ENCODE measurements at places on chromosomes 11 and 22. TPM values are rescaled to one million over a fixed set of nuclear protein-coding genes. Genes with fewer than 3 reads are reported as not detected.

PDGFB gene
- polyA plus RNA-seq: 5.0 TPM

OR51B4 gene
- polyA plus RNA-seq: not detected

SMTNL1 gene
- polyA plus RNA-seq: not detected

OR5B21 gene
- polyA plus RNA-seq: not detected

TMEM132A gene
- 21.3 TPM for polyA plus RNA-seq

- H3K36me3 ChIP-seq: no peaks in the 10 kb centered on the region
- DNase-seq: no peak
- no peaks in the 10 kb centered on the region for H3K27me3 ChIP-seq
- no peak overlapping the region for H3K27ac ChIP-seq
- no peak overlapping the region for H3K4me3 ChIP-seq
These were observed 49.5 kb upstream of the PHF21B start for GRCh38 chr22:45059296-45059695.

DNA sequence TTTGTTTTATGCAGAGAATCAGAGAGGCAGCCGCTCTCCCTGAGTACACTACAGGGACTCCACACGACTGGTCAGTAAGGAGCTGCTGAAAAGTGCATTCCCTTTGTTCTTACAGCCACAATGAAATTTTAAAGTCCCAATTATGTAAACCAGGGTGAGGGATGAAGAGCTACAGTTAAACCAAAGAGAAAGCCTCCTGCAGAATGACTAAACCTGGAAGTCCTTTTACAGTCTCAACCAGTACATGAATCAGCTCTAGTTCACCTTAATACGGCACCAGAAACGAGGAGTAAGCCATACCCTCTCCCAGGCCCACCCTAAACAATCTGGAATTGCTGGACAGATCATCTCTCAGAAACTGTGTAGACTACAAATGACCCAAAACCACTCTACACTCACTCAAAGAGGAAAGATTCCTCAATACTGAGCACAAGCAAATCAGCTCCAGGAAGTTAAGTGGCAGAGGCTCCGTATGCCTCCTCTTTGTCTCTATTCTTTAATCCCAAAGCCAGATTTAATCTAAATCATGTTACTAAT lies 113.1 kb downstream of the RBFOX2 start:
- H3K27me3 ChIP-seq: no peaks in the 10 kb centered on the region
- peaks cover 31% of the 10 kb centered on the region for H3K4me1 ChIP-seq
- no peak for DNase-seq
- no peaks in the 10 kb centered on the region for H3K36me3 ChIP-seq
- peak overlapping the region; percentile 44 for H3K4me3 ChIP-seq
- peak overlapping the region; percentile 49 for H3K27ac ChIP-seq

GRCh38 chr11:13135385-13136271 lies 126.5 kb downstream of the RASSF10 start:
- no peak overlapping the region for H3K4me3 ChIP-seq
- H3K27ac ChIP-seq: no peak overlapping the region
- DNase-seq: no peak
- no peaks in the 10 kb centered on the region for H3K36me3 ChIP-seq
- no peaks in the 10 kb centered on the region for H3K27me3 ChIP-seq
- H3K4me1 ChIP-seq: no peaks in the 10 kb centered on the region

DNA sequence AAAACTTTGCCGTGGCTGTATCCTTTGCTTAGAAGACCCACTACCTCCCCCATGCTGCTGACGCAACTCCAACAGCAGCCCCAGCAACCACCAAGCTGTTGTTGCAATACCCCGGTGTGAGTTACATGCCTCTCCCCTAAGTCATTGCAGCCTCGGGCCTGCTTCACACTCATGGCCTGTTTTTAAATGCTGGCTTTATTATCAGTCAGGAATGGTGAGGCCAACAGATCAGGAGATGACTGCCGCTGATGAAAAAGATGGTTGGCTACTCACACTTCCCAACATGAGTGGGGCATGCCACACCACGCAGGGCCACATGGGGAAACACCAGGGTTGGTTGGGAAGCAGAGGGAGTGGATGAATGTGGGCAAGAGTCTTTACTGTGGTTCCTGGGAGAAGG lies 171.5 kb upstream of the SYT13 start:
- no peak for DNase-seq
- no peak overlapping the region for H3K27ac ChIP-seq
- H3K36me3 ChIP-seq: no peaks in the 10 kb centered on the region
- H3K27me3 ChIP-seq: no peaks in the 10 kb centered on the region

DNA sequence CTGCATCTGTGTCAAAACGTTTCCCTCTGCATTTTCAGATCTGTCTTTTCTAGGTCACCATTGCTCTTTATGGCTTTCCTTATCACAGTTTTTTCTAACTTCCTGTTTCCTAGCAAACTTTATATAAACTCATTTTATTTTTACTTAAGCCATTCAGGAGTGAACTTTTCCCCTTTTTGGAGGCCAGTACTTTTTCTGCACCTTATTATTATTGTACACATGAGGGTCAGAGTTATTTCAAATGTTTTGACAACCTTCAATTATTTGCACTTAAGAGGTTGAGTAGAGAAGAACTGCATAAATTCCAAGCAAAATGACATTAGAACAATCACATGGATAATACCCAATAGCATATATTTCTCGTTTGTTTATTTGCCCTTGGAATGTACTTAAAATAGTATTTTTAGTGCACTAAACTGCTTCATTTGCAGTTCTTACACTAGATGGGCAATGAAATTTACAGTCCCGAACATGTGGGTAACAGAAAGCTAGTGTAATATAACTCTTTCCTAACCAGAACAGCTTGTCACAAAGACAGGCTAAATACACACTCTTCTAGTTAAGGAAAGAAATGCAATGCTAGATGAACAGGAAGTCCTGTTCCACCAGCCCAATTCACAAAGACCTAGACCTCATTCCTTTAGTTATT lies 79.5 kb downstream of the UBASH3B start:
- no peak overlapping the region for H3K27ac ChIP-seq
- H3K4me3 ChIP-seq: no peak overlapping the region
- no peaks in the 10 kb centered on the region for H3K4me1 ChIP-seq
- no peaks in the 10 kb centered on the region for H3K36me3 ChIP-seq

DNA sequence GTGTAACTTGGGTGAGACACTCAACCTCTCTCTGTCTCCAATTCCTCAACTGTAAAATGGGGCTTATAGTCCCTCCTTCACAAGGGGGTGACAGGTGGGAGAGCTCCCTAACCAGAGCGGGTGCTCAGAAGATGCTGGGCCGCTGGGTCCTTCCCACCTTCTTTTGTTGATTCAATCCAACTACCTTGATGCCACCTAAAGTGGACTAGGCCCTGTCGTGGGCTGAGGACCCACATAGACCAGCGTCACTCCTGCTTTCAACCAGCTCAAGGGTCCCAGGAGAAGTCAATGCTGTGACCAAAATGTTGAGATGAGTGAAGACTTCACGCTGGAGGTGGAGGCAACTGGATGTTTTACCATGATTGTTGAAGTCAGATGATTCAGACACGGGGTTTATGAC lies 72.7 kb upstream of the WNT11 start:
- no peak overlapping the region for H3K4me3 ChIP-seq
- no peak overlapping the region for H3K27ac ChIP-seq
- H3K36me3 ChIP-seq: no peaks in the 10 kb centered on the region
- no peak for DNase-seq

- no peaks in the 10 kb centered on the region for H3K4me1 ChIP-seq
- H3K36me3 ChIP-seq: no peaks in the 10 kb centered on the region
- H3K27ac ChIP-seq: no peak overlapping the region
- H3K4me3 ChIP-seq: no peak overlapping the region
- no peak for DNase-seq
These were observed 1.5 kb downstream of the KCTD14 start for GRCh38 chr11:78021611-78022010.

GRCh38 chr11:13269775-13270174 lies 7.8 kb upstream of the BMAL1 start:
- H3K4me1 ChIP-seq: no peaks in the 10 kb centered on the region
- DNase-seq: no peak
- H3K36me3 ChIP-seq: no peaks in the 10 kb centered on the region
- H3K4me3 ChIP-seq: no peak overlapping the region
- no peak overlapping the region for H3K27ac ChIP-seq

GRCh38 chr22:50473855-50474671 lies 772 bp downstream of the SBF1 start:
- no peaks in the 10 kb centered on the region for H3K27me3 ChIP-seq
- H3K4me3 ChIP-seq: peak overlapping the region; percentile 92
- H3K27ac ChIP-seq: peak overlapping the region; percentile 57
- no peaks in the 10 kb centered on the region for H3K36me3 ChIP-seq

GRCh38 chr22:37734964-37735451 lies 38.2 kb downstream of the TRIOBP start:
- H3K27me3 ChIP-seq: no peaks in the 10 kb centered on the region
- peaks cover 12% of the 10 kb centered on the region for H3K4me1 ChIP-seq
- H3K4me3 ChIP-seq: no peak overlapping the region
- peak overlapping the region; percentile 70 for H3K27ac ChIP-seq

- DNase-seq: no peak
- H3K27ac ChIP-seq: no peak overlapping the region
- H3K27me3 ChIP-seq: no peaks in the 10 kb centered on the region
- H3K36me3 ChIP-seq: no peaks in the 10 kb centered on the region
These were observed 7.6 kb downstream of the MMP20 start for GRCh38 chr11:102617466-102618008.

DNA sequence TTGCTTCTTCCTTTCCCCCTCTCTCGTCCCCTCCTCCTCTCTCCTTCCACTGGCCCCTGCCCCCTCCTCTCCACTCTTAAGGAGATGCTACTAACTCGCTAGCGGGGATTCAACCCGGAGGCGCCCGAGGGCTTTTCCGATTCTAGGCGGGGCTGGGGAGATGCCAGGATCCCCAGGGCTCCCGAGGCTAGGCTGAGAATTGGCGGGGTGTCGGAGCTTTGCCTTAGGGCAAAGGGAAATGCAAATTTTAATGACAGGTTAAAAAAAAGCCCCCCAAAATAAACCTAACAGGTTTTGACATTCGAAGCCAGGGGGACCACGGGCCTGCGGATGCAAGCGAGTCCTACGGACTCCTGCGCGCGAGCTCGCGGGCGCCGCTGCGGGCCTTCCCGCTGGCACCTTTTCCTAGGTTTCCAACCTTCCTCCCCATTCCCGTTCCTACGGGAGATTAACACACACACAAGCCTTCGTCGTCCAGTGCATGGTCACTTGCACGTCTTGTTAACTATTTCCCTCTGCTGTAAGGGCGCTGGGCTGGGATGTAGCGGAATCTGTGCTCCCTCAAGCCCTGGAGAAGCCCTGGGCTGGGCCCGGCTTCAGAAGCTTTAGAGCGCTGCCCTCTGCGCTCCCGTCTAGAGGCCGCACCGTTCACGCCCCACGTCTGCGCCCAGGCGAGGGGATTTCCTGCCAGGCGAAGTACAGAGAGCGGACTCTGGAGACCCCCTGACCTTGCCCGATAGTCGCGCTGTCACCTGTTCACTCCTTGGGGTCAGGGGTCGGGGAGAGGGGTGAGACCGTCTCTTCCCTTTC lies 729 bp upstream of the ALX4 start:
- no peak for DNase-seq
- H3K27me3 ChIP-seq: no peaks in the 10 kb centered on the region
- no peaks in the 10 kb centered on the region for H3K36me3 ChIP-seq

DNA sequence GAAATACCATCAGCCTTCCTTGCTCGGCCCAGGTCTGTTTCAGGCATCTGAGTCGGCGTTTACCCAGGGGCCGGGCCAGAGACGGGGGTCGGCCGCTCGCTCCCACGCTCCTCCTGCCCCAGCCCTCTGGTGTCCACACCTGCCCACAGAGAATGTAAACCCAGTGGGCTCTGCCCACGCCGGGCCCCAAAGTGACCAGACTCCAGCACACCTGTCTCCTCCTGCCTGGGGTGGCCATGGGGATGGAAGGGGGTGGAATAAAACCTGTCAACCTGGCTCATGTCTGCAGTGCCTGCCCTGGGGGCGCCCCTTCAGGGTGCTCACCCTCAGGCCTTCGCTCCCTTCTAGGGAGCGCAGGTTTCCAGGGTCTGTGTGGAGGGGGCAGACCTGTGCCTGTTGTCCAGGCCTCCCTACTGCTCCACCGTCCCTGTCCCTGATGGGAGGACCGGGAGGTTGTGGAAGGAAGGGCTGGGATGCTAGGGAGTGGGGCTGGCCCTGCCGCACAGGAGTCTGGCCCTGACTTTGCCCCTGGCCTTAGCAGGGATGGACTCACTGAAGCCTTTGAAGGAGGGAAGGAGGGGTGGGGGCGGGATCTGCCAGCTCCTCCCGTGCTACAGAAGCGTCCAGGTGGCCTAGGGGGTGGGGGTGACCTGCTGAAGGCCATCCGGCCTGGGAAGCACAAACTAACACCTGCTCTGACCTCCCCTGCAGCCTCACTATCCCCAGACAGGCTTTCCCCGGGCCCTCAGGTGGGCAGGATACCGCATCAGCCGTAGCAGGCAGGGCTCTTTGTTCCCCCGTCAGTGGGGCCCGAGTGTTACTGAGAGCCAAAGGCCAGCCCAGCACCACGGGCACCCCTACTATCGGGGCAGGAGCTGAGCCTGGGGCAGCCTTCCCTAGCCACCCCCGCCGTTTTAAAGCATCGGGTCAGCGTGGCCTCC lies 14.7 kb upstream of the ARHGAP8 start:
- DNase-seq: no peak
- H3K4me3 ChIP-seq: no peak overlapping the region
- H3K36me3 ChIP-seq: no peaks in the 10 kb centered on the region
- no peak overlapping the region for H3K27ac ChIP-seq

- DNase-seq: no peak
- no peak overlapping the region for H3K4me3 ChIP-seq
- H3K36me3 ChIP-seq: no peaks in the 10 kb centered on the region
- no peaks in the 10 kb centered on the region for H3K4me1 ChIP-seq
These were observed 27.9 kb downstream of the SMIM38 start for GRCh38 chr11:69183613-69184012.

- no peaks in the 10 kb centered on the region for H3K36me3 ChIP-seq
- H3K4me3 ChIP-seq: peak overlapping the region; percentile 32
- H3K27ac ChIP-seq: no peak overlapping the region
- H3K27me3 ChIP-seq: no peaks in the 10 kb centered on the region
- H3K4me1 ChIP-seq: peaks cover 5% of the 10 kb centered on the region
- peak; percentile 73 for DNase-seq
These were observed 53.2 kb downstream of the GRIK4 start for GRCh38 chr11:120564573-120565311.

DNA sequence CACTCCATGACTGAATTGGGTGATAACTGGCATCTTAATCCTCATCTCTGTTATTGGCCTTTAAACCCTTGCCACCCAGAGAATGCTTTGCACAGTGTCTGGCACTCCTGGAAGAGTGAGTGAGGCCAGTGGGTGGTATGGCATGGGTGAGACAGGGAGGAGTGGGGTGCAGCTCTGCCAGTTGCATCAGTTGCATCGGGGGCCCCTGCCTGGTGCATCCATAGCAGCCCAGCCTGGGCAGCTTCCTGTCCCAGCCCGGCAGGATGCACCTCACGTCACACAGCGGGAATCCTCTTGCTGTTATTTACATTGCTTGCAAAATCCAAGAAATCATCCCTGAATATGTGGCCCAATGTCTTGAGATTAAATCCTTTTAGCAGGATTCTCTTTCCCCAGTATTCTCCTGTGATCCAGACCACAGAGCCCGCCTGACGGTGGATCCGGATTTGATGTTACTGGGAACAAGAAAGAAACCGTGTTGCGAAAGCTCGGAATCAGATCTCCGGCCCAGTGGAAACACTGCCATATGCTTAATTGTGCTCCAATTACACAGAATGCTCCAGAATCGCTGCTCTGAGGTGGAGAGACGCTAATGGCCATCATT lies 37.6 kb upstream of the MN1 start:
- no peak overlapping the region for H3K4me3 ChIP-seq
- H3K4me1 ChIP-seq: peaks cover 10% of the 10 kb centered on the region
- H3K27ac ChIP-seq: no peak overlapping the region
- no peak for DNase-seq
- no peaks in the 10 kb centered on the region for H3K36me3 ChIP-seq

GRCh38 chr11:128388206-128388815 lies 199.0 kb downstream of the ETS1 start:
- H3K36me3 ChIP-seq: no peaks in the 10 kb centered on the region
- peaks cover 2% of the 10 kb centered on the region for H3K4me1 ChIP-seq
- H3K27ac ChIP-seq: no peak overlapping the region
- no peaks in the 10 kb centered on the region for H3K27me3 ChIP-seq

All from ovary (tissue), 10 donors.